ENCODE measurements at places on chromosomes 1 and 21. TPM values are rescaled to one million over a fixed set of nuclear protein-coding genes. Genes with fewer than 3 reads are reported as not detected.

Gene GFI1
- total RNA-seq, result 44.2 TPM

Gene DNAJC16
- 9.8 TPM for total RNA-seq

Gene OR2L3
- total RNA-seq, result not detected

DNA sequence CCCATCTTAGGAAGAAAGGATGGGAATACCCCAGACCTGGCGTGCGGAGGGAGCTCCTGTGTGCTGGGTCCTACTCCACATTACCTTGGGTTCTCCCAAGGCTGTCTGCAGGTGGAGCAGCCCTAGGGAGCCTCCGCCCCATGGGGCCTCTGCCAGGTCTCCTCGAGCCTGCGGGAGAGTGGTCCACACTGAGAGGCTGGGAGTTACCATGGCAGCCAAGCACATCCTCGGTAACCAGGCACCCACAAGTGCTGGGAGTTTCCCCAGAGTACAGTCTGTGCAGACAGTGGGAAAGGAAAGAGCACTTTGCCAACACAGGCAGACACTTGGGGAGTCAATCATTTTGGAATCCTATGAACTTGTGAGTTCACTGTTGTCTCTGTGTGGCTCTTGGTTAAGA, 249.4 kb downstream of the DYRK1A start:
- no peak for DNase-seq

DNA sequence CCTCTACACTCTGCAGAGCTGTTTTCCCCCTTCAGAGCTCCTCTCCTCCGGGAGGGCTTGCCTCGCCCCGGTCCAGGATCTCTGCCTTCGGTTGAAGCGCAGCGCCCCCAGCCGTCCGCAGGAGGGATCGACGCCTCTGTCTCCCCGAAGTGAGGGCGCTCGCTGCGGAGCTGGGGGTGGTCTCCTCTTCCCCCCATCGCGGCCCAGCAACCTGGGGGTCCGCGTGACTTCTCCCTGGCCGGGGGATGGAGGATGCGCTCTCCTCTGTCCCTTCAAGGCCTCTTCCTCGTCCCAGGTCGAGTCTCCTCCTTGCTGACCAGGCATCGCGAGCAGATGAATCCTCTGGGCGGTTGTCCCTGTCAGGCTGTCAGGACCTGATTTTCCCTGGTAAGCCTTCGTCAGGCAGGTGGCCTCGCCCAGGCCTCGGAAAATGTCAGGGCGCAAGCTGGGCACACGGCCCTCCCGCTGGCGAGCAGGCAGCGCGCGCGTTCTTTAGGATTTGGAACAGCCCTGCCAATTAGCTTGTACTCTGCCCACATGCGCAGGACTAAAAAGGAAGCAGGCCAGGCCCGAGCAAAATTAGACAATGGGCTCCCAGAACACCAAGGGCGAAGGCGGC, 90.5 kb downstream of the EDEM3 start:
- DNase-seq, result peak; percentile 61

GRCh38 chr1:201891451-201892045, 2.9 kb downstream of the SHISA4 start:
- DNase-seq, result no peak

DNA sequence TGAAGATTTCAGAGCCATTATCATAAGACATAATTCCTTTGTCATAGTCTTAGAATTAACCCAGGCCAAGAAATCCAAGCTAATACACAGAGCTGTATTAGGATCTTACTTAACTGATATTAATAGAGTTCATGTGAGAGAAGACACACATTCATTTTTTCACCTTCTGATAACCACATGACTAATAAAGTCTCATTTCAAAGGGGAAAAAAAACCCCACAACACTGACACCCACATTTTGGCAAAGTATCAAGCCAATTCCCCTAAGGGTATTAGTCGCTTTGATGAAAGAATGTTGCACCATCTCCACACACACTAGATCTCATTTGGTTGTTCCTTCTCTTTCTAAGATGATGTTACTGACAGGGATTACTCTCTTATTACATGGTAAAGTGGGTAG, 344.4 kb upstream of the ESRRG start:
- no peak for DNase-seq

DNA sequence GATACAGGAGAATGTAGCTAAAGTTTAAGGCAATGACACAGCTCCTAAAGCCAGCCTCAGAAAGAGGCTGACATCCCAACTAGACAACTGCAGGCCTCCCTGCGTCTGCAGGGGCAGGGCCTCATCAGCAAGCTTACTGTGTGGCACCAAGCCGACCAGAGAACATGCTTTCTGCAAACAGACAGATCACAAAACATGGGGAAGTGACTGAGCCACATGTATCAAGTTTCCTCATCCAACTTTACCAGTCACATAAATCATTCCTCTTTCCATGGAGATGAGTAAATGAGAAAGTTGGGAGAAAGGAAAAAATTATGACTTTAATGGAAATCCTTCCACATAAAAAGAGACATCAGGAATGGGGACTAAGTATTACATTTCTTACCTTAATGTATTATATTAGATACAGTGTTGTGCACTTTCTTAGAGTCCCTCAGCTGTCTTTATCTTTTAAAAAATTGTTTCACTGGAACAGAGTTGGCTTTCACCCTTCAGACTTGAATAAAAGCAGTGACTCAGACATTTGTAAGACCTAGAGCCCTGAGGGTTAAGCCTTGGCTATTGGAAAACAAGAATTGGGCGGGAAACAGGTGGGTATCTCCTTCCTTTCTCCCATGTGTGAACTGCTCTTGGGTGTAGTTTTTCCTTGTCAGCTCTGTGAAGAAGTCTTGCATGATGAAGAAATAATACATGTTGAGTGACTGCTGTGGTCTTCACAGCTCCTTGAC, 305.7 kb upstream of the SNX7 start:
- DNase-seq, result no peak

DNA sequence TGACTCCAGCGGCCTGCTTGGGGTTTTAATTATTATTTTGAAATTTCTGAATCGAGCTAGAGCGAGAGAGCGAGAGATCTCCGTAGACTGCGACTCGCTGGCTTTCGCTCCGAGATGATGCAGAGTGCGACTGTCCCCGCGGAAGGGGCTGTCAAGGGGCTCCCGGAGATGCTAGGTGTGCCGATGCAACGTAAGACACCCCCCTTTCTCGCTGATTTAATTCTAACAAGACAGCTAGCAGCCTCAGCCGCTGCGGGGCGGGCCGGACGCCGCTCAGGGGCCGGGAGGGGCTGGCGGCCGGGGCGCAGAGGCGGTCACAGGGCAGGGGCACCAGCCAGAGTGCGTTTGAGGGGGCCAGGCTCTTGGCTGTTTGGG, 339 bp downstream of the LHX4 start:
- DNase-seq, result peak; percentile 27

DNA sequence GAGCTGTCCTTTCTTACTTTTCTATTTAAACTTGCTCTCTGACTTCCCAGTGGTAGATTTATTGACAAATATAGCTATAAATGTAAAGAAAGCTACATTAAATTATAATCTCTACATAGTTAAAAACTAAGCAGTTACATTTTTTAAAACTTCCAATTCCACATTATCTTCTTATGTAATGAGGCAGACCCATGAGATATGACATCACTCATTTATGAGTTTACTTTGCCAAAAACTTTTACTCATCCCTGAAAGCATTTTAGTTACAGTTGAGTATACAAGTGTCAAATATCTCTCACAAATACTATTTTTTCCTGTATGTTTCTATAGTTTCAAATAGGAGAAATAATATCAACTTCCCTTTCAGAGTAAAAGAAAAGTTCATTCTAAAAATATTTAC, 3.8 kb downstream of the NMNAT2 start:
- DNase-seq, result no peak

Data from activated naive CD4-positive, alpha-beta T cell treated with anti-CD3 and anti-CD28 coated beads for 36 hours (primary cell).